Stimulated activated CD8-positive, alpha-beta memory T cell treated with anti-CD3 and anti-CD28 coated beads, Interleukin-2, amount 100 ng/mL, for 1 hour (primary cell): ENCODE measurements at places on chromosomes 1 and 21.

DNA sequence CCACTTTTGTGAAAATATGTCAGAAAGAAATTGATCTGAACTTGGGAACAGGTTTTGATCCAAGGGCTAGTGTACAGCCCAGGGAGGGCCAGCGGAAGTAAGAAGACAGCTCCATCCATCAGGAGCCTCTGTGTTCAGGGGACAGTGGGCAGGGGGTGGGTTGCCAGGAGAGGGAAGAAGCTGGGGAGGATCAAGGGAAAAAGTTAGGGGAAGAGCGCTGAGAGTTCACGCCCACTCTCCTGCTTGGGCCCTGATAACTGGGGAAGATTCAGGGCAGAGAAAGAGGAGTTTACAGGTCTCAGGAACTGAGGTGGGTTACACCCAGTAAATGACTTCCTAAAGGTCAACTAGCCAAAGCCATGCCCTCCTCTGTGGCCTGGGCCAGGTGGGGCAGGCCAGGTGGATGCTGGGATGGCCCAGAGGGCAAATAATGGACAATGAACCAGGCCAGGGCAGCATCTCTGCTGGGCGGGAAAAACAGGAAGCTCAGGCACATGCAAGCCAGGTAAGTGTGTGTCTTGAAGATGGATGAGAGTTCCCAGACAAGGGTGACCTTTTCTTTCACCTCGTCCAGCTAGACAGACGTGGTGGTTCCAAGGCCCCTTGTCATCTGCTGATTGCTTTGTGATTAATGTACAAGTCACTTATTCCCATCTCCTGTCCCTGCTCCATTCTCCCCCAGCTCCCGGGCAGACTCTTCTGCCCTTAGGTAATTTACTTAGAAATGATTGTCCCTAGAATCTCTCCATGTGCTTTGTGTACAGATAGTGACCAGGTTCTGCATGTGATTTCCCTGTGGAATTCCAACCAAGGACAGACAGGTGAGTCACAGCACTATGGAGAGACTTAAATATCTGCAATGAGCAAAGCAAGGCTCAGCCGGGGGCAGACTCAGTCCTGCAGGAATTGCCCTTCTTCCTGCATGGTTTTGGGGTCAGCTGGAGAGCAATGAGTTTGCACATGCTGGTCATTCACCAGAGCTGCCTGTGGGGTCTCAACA lies 57.0 kb downstream of the MDM4 start:
- DNase-seq = no peak

DNA sequence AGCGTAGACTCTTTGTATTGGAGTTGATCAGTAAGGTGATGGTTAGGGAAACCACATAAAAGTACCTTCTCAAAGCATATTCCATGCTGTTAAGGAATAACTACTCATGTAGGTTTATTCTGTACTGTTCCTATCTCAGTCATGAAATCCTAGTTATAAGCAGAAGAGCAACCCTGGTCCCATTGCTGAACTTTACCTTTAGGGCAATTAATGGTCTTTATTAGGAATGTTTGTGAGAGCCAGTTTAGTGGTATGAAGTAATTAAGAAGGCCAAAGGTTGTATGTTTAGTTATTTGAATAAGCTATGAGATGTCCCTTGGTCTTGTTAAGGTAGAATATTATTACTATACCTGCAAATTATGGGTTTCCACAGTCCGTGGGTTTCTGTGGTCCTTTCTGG lies 44.0 kb downstream of the ACP6 start:
- DNase-seq = no peak

- no peak for DNase-seq
Observed at GRCh38 chr1:228156515-228156881, 6.8 kb downstream of the GJC2 start.

GRCh38 chr1:17405898-17406759 lies 33.3 kb downstream of the RCC2 start:
- DNase-seq = no peak

DNA sequence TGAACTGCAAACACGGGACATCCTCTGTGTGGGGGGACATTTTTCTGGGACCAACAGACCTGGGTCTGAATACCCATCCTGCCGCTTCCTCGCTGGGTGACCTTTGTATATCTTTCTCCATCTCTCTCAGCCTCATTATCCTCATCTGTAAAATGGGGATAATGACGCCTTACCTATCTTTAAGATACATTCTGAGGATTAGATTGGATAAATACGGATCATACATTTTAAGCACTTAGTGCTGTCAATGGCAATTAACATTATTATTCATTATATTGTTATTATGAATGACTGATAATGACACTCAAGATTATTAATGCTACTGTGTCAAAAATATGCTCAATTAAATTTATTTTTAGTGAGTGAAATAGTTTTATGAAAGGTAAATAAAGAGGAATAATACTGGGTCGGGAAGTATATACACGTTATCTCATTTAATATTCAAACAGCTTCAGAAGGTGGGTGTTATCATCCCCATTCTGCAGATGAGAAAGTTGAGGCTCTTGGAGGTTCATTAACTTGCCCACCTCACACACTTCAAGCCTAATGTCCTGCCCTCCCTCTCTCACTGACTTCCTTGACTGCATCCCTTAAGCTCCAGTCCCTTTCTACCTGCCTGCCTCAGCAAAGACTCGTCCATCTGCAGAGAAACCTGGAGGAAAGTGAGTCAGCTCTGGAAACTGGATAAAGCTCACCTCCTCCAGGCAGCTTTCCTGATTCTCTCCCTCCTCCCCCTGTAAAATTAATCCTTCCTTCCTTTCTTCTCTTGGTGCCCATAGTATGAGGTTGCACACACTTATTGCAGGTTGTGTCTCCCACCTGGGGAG lies 120.7 kb upstream of the JUN start:
- DNase-seq = no peak

DNA sequence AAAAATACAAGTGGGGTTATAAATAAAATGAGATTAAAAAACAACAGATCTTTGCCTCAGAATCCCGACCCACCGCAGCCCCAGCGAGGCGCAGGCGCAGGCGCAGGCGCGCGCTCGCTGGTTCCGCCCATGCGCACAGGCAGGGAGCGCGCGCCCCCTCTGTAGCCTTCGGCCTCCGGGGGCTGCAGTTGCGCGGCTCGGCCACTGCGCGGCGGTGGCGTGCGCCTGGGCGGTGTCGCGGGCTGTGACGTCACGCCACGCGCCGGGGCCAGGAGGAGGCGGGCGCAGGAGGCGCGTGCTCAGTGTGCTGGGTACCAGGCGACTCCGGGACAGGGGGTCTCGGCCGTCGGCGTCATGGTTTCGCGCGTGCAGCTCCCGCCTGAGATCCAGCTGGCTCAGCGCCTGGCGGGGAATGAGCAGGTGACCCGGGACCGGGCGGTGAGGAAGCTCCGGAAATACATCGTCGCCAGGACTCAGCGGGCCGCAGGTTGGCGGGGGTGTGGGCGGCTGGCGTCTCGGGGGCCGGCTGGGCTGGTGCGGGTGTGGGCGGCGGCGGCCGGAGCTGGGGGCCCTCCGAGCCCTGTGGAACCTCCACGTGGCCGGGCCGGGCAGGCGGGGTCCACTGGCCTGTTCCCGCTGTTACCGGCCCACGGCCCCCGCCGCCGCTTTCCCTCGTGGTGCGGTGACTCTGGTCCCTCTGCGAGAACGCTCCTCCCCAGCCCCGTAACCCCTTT lies at the start of gene RRP1:
Gene RRP1 (plus strand): TSS at position 302 of the 734 bp plus-strand sequence. CDS start 53 bp downstream, at position 355.
- DNase-seq = peak; percentile 89
